ENCODE measurements at places on chromosomes 11 and 22.

- DNase-seq: no peak
Observed at GRCh38 chr22:24805790-24806662, at the start of gene SGSM1. Gene SGSM1, plus strand, starts transcription at chr22:24806211. Its CDS starts 115 bp downstream, at chr22:24806326.

DNA sequence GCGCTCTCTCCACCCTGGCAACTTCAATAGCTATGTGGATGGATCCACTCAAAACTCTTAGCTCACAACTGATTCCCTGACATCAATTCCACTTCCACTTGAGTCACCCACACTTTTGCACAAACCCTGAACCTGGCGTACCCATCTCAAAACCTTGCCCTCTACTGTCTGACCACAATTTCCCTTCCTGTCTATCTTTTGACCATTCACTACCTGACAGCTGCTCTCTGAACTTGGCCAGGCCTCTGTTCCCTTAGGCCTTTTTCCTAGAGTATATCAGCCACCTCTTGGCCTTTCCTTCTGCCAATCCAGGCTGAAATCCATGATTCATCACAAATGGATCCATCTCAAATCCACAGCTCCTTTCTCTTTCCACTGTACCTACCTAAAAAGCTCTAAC, 106.0 kb downstream of the RPL27A start:
- DNase-seq: no peak

- no peak for DNase-seq
Observed at GRCh38 chr22:47836957-47837356, 1074.5 kb downstream of the TBC1D22A start.

GRCh38 chr11:123173040-123173855, 21.8 kb downstream of the CLMP start:
- DNase-seq: no peak

GRCh38 chr22:41876275-41876674, 38.6 kb downstream of the SHISA8 start:
- no peak for DNase-seq

DNA sequence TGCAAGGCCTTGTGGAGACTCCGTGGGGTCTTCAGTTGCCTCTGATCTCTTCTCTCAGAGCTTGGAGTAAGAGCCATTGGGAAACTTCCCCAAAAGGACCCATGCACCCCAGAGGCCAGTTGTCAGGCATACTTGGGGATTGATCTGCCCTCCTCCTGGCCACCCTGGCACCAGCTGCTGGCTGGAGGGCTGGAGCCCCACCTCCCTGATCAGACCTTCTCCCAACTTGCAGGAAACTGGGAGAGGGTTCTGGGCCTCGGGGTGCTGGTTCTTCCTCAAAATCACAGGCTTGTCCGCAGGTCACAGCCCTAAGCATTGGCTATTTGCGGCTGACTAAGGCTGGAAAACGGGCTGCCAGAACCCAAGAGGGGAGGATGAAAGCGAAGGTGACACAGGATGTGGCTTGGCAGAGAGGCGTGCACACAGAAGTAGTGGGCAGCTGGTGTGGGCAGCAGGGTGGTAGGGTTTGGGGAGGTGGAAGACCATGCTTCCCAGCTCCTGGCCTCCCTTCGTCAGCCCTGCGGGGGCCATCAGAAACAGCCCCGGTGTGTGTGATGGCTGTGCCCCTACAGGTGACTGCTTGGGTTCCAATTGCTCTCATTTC, 1.3 kb upstream of the DGKZ start:
- DNase-seq: no peak

DNA sequence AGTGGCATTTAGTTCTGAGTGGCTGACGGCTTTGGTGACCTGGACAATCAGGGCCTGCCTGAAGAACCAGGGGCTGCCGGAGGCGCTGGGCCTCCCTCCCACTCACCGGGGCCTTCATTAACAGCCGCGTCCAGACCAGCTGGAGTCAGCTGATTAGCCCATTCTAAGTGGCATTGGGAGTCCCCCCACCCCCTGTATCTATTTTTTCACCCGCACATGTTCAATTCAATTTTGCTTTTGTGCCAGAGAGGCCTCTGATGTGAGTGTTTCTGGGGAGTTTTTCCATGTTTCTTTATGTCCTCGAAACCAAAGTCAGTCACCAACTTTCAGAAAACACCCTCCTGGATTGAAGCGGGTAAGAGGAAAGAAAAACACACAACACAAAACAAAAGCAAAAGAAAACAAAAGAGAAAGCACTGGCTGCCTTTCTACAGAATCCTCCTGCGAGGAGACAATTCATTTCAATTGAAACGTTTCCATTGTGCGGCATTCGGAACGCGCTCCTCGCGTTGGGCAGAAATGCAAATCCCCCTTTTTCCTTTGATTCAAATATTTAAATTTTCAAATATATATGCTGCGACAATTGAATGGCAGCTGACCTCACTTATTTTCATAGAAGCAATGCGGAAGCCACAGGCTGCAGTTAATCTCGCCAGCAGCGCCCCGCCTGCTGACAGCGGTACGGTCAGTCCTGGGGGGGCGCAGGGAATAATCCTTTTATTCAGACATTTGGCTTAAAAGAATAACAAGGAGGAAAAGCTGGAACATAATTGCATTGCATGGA, 17.7 kb downstream of the CDKN1C start:
- DNase-seq: no peak

- no peak for DNase-seq
Observed at GRCh38 chr11:75762885-75763284, 5.7 kb upstream of the DGAT2 start.

DNA sequence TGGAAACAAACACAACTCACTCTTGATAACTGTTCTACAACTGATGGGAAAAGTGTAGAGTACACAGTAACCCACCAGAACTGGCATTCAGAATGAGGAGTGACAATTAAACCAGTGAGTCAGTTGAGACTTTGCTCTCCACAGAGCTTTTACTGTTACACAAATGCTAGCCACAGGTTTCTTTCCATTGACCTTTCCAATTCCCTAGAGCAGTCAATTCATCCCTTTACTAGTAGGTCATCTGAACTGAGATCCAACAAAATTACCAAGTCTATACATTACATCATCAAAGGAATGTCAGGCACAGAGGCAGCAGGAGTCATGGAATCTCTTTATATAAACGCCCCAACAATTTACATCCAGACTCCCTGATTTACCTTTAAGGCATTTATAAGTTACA, 65.9 kb downstream of the PHF21A start:
- no peak for DNase-seq

DNA sequence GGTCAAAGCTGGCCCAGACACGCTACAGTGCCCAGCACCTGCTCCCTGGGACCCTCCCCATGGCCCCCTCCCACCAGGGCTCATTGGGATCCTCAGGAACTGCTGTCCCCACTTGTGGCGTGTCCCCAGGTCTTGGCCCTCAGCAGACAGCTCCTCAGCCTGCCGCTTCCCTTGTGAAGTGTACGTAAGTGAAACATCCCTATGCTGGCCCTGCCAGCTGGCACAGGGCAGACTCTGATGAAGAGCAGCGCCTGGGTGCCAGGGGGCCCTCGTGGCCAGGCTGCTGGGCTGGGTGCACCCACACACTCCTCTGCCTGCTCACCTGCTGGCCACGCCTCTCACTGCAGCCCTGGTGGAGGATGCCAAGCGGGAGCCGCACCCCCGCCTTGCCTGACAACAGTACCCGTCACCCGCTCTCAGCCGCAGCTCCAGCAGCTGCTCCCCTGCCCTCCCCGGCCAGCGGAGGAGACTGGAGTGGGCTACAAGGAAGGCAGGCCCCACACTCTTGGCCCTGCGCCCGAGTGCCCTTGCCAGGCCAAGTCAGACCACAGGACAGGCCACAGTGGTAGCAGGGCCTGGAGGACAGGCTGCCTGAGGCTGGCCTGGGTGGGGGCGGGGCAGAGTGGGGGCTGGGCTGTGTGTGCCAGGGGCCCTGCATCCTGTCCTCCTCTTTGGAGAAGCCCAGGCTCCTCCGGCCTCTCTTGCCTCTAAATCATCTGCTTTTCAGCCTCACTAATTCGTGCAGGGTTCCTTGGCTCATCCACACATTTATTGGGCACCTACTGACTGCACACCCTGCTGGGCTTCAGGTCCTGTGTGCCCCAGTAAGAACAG, 39.5 kb downstream of the IGF2 start:
- DNase-seq: no peak

GRCh38 chr11:68146704-68147474, 25.7 kb upstream of the CHKA start:
- DNase-seq: no peak

GRCh38 chr11:92920331-92920730, 49.1 kb upstream of the MTNR1B start:
- DNase-seq: no peak

DNA sequence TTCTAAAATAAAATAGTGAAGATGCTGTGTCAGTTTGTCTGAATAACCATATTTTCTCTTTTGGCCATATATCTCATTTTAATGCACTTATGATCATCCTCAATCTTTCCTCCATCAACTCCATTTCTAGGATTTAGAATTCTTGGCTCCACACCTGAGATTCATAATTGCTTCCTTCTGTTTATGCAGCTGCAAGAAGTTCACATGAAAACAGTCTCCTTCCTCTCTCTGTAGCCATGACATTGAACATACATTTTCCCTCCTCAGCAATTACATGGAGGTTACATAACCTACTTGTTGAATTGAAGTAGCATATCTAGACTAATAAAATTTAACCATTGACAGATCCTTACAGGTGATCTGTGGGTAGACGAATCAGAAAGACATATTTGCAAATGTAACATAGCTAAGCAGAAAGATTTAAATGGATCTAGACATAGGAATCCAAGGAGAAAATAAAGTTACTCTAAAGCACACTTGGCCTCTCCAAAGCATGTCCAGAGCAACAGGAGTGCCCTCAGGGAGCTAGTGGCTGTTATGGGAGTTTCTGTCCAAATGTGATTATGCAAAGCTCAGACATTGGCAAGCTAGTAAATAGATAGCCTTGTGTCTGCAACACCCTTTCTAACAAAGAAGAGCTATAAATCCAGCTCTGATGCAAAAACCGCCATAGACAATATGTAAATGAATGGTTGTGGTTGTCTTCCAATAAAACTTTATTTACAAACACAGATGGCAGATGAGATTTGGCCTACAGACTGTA, 119.9 kb upstream of the MPPED2 start:
- no peak for DNase-seq

DNA sequence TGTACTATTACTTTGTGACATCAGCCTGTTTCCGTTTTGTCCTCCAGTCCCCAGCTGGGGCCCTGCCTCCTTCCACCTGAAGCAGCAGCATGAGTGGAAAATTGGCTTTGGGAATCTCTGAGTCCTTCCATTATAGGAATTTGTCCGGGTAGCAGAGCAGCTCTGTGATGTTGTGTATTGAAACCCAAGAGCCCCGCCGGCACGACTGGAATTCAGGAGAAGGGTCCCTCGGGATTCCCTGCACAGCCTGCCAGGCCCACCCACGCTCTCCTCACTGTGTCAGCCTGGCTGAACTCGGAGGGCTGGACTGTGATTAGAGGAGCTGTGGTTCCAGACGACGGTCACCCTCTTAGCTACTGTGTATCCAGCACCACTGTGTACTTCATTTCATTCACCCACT, 18.8 kb upstream of the TSPAN18 start:
- DNase-seq: no peak

- DNase-seq: no peak
Observed at GRCh38 chr11:119537306-119538253, 114.6 kb upstream of the THY1 start.

DNA sequence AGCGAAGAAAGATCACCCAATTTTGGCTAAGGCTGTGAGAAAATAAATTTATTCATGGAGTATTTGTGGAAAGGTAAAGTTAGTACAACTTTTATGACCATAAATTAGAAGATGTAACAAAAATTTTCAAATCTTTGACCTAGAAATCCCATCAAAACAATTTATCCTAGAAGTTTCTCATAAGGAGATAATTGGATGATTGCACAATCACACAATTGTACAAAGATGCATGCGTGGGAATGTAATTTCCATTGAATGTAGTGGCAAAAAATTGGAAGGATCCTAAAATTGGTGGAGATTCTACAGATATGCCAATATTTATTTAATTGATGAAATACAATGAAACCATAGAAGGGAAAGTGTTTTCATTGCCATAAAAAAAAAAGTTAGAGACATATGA, 11.6 kb downstream of the SRPRA start:
- no peak for DNase-seq

DNA sequence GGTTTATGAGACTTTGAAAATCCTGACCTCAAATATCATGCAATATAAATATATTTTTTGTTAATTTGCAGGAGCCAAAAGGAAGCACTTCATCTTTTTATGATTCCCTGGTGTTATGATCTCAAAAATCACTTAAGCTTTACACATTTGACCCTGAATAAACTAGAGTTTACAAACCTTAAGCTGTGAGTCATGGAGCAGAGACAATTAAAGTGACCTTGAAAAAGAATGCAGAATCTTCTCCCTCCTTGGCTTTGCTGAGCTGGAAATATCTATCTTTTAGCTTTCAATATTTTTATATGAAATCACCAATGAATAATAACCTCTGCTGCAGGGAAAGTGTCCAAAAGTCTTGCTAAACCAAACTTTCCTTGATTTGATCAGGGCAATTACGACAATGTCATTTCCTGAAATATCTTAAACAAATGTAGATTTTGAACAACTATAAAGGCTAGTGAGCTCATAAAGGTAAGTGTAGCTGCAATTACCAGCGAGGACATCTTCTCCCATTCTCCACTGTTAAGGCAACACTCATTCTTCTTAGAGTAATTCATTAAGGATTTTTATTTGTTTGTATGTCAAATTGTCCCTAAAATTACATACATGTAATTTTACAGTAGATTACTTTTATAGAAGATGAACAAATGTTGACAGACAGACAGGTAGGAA, 747.0 kb upstream of the LUZP2 start:
- DNase-seq: no peak

- no peak for DNase-seq
Observed at GRCh38 chr11:43941257-43941994, 1.0 kb upstream of the C11orf96 start.

DNA sequence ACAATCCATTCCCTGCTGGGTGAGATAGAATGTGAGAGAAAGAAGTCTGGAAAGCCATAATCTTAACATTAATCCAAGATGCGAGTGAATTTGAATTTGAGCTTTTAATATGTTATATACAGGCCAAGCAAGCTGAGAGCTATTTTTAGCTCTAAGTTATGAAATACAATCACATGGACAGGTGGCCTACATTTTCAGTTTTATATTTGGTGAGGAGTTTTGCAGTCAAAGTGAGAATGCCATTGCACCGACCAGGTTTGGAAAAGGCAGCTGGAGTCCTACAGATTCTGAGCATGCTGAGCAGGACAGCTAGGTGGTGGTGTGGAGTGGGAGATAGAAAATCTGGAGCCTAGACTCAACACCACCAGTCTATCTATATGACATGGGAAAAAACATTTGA, 12.0 kb downstream of the OR5B21 start:
- no peak for DNase-seq

DNA sequence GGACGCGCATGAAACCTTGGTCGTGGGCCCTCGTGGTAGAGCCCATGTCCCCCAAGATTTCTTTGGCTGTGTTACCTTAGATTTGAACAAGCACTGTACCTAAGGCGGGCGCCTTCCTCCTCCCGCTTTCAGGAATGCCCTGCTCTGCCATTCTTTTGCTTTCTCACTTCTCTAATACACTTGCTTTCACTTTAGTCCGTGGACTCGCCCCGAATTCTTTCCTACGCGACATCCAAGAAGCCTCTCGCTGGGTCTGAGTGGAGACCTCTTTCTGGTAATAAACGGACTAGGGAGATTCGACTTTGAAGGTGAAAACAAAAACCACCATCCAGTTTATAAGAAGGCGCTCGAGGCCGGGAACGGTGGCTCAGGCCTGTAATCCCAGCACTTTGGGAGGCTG, 1.2 kb upstream of the NUP50 start:
- no peak for DNase-seq

- DNase-seq: no peak
Observed at GRCh38 chr11:8768625-8769333, 86.2 kb downstream of the RPL27A start.

Measured in cortex of kidney (tissue), 1 donor.